NCI-H774 (cell line): ENCODE measurements at places on chromosomes 13 and 19.

DNA sequence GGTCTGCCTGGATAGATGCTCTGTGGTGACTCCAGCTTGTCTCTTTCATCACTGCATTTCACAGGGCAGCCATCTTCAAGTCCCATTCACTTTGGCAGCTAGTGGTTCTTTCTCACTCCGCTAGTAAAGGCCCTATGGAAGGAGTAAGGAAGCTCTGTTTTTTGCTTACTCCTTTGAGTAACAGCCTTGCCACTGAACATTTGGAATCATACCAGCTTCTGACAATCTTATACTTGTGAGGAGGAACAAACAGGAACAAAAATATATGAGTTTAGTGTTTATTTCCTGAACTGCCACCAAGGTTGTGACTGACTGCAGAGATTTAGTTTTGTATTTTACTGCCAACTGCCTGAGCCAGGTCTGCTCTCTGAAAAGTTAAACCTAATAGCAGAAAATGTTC, 38.7 kb downstream of the KCTD4 start:
- DNase-seq = no peak

GRCh38 chr13:89936256-89936655, 1411.2 kb upstream of the MIR17HG start:
- DNase-seq = no peak

DNA sequence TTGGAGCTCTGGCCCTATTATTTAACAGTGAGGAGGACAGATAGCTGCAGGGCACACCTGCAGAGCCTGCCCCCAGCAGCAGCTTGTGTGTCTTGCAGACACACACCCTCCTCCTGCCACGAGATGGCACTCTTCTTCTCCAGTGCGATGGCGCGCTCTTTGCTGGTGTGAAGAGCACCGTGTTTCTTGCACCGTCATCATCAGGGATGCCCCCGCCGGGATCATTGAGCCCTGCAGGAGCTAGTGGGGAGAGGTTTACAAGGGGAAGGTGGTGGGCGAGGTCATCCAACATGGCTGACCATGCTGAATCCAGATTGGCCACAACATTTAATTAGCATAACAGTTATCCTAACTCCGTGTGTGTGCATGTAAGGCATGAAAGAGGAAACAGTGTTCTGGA, 105.6 kb downstream of the RAB20 start:
- peak; percentile 98 for DNase-seq

- no peak for DNase-seq
Measured at GRCh38 chr13:91762957-91763356, 364.5 kb downstream of the GPC5 start.

DNA sequence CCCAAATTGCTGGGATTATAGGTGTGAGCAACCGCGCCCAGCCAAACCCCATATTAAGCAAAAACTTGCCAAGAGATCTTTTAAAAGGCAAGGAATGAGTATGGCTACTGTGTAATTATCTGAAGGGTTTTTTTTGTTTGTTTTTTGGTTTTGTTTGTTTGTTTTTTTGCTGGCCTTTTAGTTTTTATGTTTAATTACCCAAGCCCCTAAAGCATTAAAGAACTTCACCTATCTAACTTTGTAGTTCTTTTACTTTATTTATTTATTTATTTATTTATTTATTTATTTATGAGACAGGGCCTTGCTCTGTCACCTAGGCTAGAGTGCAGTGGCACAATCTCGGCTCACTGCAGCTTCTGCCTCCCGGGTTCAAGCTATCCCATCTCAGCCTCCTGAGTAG, 40.3 kb upstream of the GARRE1 start:
- DNase-seq = no peak

GRCh38 chr19:16363133-16363851, 38.7 kb downstream of the KLF2 start:
- DNase-seq = no peak

GRCh38 chr19:7512400-7512851, 3.5 kb upstream of the ZNF358 start:
- no peak for DNase-seq

- DNase-seq = no peak
Measured at GRCh38 chr19:41689993-41690800, 2.1 kb upstream of the CEACAM7 start.

DNA sequence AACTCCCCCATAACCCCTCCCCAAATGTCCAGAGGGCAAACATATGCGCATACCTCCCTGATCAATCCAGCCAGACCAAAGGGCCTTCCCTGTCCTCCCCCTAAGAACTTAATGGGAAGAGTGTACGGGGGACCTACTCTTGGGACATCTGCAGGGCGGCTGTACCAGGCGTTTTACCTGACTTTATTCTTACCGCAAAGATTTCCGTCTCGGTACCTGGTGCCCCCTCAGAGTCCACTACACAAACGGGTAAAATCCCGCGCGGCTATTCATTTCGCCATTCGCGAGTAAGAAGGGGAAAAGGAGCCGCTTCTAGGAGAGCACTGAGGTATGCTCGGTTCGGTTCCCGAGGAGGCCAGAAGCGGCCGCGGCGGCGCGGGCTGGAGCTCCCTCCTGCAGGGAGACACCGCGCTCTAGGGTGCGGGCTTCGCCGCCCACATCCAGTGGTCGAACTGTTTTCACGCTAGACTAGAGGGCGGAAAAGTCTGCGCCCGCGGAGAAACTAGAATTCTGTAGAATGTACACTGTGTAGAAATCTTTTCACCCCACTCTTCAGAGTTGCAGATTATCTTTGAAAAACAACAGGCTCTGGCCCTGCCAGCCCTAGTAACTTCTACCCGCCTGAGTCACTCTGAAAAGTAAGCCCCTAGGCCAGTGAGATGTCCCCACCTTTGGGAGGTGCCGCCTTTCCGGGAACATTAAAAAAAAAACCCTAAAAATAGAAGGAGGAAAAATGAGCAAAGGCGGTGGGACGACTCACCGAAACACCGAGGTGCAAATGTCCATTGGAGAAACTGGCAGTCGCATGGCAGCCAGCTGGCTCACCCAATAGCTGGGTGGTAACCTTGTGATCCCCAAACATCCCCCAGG, 3.8 kb upstream of the TSHZ3 start:
- no peak for DNase-seq

GRCh38 chr13:93956426-93956825, 523.1 kb downstream of the DCT start:
- no peak for DNase-seq

- no peak for DNase-seq
Measured at GRCh38 chr13:80988391-80989151, 647.6 kb upstream of the SPRY2 start.

DNA sequence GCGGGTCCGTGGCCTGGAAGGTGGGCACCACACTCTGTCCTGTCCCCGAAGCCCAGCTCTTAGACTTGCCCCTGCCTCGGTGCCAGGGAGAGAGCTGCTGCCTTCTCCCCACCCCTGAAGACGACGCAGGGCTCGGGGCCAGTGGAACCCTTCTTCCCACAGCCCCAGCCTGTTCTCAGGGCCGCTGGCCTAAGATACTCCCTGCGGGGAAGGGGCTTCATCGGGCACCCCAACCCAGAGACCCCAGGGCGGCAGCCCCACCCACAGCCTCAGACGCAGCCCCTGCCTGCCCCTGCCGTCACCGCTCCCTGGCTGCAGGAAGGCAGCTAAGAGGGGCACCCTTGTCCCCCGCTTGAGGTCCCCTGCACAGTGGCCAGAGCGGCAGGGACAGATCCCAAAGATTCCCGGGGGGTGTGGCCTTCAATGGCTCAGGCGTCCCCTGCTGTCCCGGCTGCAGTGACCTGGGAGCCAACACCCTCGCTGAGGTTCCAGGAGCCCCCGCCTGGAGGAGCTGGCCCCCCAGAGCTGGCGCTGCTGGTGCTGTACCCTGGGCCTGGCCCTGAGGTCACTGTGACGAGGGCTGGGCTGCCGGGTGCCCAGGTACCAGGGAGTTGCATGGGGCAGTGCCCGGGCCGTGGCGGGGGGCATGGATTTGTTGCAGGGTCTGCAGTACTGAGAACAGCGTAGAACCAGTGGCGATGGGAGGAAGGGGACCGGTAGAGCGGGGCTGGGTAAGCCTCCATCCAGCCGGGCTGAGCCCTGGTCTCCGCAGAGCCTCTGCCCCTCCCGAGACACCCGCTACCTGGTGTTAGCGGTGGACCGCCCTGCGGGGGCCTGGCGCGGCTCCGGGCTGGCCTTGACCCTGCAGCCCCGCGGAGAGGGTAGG, 1.0 kb downstream of the AMH start:
- no peak for DNase-seq

- no peak for DNase-seq
Measured at GRCh38 chr19:53549340-53549739, 11.4 kb downstream of the ZNF331 start.
